NCI-H526 treated with DMSO at 0.1 percent for 48 hours (cell line): ENCODE measurements at places on chromosomes 11 and 22.

DNA sequence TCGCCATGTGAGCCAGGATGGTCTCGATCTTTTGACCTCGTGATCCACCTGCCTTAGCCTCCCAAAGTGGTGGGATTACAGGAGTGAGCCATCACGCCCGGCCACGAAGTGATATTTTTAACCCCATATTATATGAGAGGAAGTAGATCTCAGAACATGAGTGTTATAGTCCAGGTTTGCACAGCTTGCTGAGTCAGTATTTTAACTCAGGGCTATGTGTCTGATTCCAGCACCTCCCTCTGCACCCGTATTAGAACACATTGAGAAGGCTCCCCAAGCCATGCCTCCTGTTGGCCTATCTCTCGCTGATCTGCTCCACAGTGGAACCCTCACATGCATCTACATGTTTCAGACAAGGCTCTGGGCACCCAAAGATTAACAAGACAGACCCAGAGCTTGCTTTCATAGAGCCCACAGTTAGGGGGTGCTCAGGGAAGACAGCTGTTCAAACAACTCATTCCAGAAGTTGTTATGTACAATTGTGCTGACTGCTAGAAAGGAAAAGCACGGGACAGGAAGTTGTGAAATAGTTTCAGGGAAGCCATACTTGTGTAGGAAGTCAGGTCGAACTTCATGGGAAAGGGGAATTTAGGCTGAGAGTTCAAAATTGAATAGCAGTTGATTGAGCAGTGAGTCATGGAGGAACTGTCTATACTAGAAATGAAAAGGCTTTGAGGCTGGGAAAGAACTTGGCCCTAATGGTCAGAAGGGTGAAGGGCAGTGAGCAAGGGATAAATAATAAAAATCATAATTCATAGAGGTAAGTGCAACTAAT is 49.3 kb upstream of the CLPB start:
- no peak for DNase-seq

GRCh38 chr11:118010738-118011461 is 24.7 kb downstream of the IL10RA start:
- no peak for DNase-seq

- no peak for DNase-seq
Observed at GRCh38 chr11:75132080-75132479, 18.8 kb upstream of the SLCO2B1 start.

GRCh38 chr22:25838960-25839741 is 97.2 kb downstream of the MYO18B start:
- no peak for DNase-seq

- no peak for DNase-seq
Observed at GRCh38 chr11:108518581-108518980, 20.4 kb upstream of the POGLUT3 start.

- DNase-seq: no peak
Observed at GRCh38 chr11:110125632-110126031, 32.4 kb downstream of the ZC3H12C start.

DNA sequence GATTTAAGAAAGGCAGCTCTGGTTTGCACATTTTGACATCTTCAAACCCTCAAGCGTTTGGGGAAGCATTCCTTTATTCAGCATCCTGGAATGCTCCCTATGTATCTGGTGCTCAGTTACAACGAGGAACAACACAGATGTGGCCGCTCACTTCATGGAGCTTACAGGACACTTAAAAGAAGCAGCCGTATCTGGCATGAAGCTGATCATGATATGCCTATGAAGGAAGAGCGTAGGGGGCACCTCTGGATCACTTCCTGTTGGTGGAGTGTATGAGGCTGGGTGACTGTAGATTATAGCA is 72.3 kb upstream of the TP53I11 start:
- DNase-seq: no peak

- DNase-seq: no peak
Observed at GRCh38 chr22:44068422-44069191, 44.5 kb downstream of the PARVB start.

DNA sequence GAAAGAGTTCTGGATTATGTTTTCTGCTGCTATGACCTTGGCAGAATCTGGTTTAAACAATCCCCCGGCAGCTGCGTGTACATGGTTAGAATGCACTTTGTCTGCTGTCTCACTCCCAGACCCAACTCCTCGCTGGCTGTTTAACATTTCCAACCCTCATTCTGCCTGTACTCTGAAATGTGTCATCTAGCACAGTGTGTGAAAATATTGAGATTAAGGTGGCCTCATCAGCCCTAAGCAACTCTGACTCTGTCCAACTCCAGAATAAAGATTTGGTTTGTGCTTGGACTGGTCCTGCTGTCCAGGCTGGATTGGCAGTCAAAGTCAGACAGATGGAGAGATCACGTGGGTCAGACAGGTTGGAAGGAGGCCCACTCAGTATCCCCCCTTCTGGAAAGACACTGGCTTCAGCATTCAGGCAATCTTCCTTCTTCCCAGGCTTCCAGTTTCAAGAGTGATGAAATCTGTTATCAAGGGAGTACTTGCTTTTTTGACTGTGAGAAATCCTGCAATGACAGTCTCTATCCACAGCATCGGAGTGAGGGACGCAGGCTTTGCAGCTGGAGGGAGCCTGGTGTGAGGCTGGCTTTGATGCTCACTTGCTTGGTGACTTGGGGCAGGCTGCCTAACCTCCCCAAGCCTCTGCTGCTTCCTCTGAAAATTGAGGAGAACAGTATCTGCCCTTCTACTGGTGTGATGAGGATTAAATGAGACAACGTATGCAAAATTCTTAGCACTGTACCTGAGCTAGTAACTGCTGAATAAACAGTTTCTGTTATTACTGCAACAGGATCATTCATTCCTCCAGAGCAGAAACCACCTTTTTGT is 29.8 kb downstream of the ABTB2 start:
- DNase-seq: no peak

- no peak for DNase-seq
Observed at GRCh38 chr11:105045676-105046296, 651 bp upstream of the CARD16 start.

- DNase-seq: no peak
Observed at GRCh38 chr22:40153192-40153591, 24.5 kb upstream of the TNRC6B start.

DNA sequence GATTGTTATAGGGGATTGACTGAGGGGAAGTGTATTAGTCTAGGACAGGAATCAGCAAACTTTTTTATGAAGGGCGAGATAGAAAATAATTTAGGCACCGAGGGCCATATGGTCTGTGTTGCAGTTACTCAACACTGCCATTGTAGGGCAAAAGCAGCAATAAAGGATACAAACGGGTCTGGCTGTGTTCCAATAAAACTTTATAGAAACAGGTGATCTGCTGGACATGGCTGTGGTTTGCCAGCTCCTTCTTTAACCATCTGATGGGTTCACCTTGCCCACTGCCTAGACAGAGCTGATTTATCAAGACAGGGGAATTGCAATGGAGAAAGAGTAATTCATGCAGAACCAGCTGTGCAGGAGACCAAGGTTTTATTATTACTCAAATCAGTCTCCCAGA is 20.0 kb downstream of the PRR5L start:
- no peak for DNase-seq

GRCh38 chr11:1871531-1871930 is 18.6 kb downstream of the LSP1 start:
- no peak for DNase-seq

GRCh38 chr11:86524620-86525352 is 147.6 kb downstream of the ME3 start:
- no peak for DNase-seq

GRCh38 chr11:94117871-94118270 is 10.8 kb upstream of the PANX1 start:
- no peak for DNase-seq

DNA sequence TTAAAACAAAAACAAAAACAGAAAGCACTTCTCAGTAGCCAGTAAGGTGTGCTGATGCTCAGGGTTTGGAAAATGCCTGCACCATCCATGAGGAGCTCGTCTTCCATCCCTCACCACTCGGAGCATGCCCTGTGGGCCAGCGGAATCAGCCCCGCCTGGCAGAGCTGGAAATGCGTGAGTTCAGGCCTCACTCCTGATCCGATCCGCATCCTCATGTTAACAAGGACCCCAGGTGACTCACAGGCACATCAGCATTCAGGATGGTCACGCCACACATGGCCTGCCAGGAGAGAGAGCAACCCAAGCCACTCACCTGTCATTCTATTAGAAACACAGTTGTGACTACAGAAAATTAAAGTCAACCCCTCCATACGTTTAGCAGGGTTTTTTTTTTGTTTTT is 188.5 kb downstream of the MPPED1 start:
- DNase-seq: no peak

- peak; percentile 98 for DNase-seq
Observed at GRCh38 chr11:126878913-126879482, 121.6 kb downstream of the KIRREL3 start.

DNA sequence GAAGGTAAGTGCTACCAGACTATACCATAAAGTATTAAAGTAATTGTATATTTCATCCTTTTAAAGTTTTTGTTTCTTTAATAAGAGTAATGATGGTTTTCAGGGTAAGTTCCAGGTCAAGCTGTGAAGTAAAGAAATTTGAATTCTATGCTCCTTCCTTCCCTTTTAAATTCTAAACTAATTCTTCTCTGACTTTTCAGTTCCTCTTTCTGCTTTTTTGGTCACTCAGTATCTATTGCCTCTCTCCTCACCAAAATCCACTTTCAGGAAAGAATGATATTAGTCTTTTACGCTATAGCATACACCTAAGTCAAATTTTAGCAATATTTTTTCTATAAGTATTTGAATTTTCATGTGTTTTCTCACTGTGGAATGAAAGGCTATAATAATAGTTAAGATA is 8.2 kb downstream of the MMP8 start:
- no peak for DNase-seq

GRCh38 chr11:1082728-1083620 is 8.3 kb downstream of the MUC2 start:
- no peak for DNase-seq

- DNase-seq: no peak
Observed at GRCh38 chr11:45423036-45423435, 136.9 kb upstream of the SYT13 start.

GRCh38 chr22:46946383-46946962 is 184.0 kb downstream of the TBC1D22A start:
- no peak for DNase-seq

DNA sequence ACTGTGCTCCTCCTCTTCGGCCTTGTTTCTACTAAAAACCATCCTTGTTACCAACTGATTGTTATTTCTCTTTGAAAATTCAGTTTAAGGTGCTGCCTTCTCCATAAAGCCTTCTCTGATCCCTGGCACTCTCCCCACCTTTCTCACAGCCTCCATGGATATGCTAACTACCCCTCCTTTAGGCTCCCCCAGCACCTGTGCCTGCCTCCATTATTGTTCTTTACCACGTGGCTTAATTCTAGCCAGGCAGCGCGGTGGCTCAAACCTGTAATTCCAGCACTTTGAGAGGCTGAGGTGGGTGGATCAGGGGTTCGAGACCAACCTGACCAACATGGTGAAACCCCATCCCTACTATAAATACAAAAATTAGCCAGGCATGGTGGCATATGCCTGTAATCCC is 96.3 kb downstream of the MRTFA start:
- no peak for DNase-seq

DNA sequence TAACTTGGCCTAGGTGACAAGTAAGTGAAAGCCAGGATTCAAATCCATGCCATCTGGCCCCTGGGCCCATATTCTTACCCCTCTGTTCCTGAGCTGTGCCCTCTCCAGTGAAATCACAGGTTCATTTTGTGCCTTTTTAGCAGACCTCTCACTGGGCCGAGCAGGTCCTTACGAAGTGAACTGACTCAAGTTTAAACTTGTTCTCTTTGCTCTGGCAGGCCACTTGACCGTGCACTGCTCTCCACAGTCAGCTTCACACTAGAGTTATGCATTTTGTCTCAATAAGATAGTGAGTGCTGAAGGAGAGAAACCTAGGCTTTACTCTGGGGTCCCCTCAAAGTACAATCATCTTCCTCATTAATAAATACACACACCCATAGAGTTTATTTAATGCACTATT is 40.7 kb downstream of the ARFGAP3 start:
- no peak for DNase-seq

DNA sequence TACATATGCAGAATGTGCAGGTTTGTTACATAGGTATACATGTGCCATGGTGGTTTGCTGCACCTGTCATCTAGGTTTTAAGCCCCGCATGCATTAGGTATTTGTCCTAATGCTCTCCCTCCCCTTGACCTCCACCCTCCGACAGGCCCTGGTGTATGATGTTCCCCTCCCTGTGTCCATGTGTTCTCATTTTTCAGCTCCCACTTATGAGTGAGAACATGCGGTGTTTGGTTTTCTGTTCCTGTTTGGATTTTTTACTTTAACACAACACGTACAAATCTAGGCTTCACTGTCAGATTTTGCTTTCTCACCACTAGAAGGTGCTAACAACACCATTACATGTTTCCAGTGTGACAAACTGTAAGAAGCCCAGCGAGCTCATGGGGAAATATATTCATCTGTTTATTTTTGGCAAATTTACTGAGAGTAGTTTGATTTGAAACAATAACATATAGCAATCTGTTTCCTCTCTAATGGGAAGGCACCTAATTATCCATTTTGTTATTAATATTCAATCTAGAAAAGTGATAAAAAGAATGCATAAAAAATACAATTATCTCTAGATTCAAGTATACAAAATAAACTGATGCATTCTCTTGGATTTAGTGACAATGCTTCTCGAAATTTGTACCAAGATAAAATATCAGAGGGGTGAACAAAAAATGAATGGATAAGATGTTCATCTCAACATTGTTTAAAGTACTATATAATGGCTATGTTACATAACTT is 23.2 kb upstream of the BIRC3 start:
- DNase-seq: peak; percentile 57

DNA sequence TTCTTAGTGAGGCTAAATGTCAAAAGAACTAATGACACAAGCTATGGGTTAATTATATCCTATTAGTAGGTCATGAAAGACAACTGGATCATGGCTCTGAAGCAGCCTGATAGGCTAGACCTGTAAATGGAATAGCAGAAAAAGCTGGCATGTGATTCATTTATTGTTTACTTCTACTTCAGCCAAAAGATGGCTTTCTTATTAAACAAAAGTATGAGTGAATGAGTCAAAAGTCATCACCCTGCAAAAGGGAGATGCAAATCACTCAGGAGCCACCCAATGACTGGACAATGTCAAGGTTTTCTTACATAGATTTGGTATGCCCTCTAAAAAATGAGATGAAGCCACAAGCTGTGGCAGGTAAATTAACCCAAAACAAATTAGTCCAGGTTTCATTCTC is 138.0 kb downstream of the TRPC6 start:
- no peak for DNase-seq

GRCh38 chr11:30873924-30874610 is 287.9 kb upstream of the MPPED2 start:
- DNase-seq: no peak

- no peak for DNase-seq
Observed at GRCh38 chr11:115499241-115499799, 4.9 kb downstream of the CADM1 start.

- no peak for DNase-seq
Observed at GRCh38 chr22:40412441-40412840, 42.0 kb downstream of the SGSM3 start.

- DNase-seq: no peak
Observed at GRCh38 chr11:7508087-7508486, 5.7 kb upstream of the PPFIBP2 start.

GRCh38 chr11:72771507-72771906 is 19.3 kb upstream of the ARAP1 start:
- no peak for DNase-seq
